Stimulated activated CD4-positive, alpha-beta T cell treated with anti-CD3 and anti-CD28 coated beads, Interleukin-1b, Interleukin-23, amount 100 ng/mL, for 1 hour (primary cell): ENCODE measurements at places on chromosomes 6 and 20.

GRCh38 chr6:108662702-108663101 is 102.0 kb downstream of the FOXO3 start:
- no peak for DNase-seq

DNA sequence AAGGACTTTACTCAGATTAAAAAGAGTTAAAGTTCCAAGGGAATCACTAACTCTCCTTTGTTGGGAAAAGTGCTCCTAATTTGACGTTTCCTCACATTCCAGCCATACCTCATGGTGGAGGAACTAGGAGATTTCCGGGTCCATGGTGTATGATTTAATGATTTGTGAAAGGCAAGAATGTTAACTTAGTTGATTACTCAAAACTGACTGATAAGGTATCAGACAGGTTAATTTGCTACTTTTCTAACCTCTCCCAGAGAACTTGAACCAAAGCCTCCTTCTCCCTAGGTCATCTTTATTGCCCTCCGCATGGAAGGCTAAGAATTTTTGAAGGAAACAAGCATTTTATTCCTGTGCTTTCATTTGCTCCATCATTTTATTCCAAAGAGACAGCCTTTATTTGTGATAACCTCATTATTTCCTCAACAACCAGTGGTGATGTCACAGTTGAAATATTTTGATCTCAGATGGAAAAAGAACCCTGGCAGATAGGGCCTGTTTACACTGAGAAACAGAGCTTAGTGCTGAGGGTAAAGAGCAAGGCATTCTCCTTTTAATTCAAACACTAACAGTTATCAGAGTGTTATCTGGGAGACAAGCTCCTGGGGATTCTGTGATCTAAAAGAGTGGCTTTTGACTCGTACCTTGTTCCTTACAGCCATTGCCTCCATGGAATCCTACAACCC is 57.4 kb upstream of the BMP2 start:
- DNase-seq: no peak

- DNase-seq: no peak
Observed at GRCh38 chr6:72559067-72559466, 62.8 kb upstream of the KCNQ5 start.

DNA sequence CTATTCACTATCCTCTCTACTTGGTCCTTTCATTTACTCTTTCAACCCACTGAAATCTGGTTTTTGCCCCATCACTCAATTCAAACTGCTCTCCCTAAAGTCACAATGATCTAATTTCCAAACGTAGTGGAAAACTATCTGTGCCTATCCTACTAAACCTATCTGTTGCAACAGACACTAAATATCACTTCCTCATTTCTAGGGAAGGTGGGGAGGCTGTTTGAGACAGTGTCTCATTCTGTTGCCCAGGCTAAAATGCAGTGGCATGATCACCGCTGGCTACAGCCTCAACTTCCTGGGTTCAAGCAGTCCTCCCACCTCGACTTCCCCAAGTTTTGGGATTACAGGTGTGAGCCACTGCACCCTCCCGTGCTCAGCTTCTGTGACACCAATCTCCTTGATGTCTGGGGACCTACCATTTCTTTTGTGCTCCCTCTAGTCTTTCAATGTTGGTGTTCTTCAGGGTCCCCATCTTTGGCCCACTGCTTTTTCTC is 8.8 kb downstream of the RANBP9 start:
- no peak for DNase-seq

- DNase-seq: no peak
Observed at GRCh38 chr20:2952766-2953165, 79.5 kb downstream of the PTPRA start.

DNA sequence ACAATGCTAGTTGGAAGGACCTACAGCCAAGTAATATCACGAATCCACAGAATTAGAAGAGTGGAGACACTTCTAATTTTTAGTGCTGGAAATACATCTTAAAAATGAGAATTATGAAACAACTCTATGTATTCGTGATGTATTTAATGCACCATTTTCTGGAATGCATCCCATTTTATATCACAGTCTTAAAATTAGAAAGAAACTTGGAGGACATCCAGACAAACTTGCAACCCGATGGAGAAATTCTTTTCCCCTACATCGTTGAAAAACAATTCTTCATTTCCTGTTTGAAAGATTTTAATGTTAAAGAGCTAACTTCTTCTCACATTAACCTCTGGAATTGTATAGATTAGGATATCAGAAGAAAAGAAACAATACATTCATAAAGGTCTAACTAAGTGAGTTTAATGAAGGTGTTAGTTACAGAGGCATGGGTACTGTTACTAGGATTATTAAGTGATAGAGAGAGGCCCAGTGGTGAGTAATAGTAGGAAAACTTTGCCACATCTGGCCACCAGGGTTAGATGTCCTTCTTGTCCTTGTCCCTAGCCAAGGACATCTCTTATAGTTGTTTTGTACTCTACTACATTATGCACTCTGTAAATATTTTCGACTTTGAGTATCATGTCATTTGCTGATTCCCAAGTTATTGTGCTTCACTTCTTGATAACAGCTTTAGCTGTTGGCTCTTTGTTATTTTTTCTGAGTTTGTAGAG is 502.4 kb upstream of the PTCHD4 start:
- no peak for DNase-seq

GRCh38 chr6:78489874-78490273 is 377.5 kb upstream of the IRAK1BP1 start:
- no peak for DNase-seq

DNA sequence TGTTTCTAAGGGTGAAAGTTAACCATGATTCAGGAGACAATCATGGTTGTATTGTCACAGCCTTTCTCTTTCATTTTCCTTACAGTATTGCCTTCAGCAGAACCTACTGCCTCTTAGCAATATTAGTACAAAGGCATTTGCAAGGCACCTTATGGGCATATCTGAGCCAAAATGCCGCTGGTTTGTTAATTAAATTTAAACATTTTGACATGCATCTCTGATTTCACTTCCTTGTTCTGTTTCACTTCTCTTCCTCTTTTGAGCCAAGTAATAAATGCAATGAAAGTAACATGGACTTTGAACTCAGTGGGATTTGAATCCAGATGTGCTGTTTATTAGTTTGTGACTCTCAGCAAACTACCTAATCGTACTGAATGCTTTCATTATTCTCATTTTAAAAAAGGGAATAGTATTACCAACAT is 467.4 kb upstream of the CITED2 start:
- DNase-seq: no peak
